ENCODE measurements at places on chromosomes 13 and 19. TPM values are rescaled to one million over a fixed set of nuclear protein-coding genes. Genes with fewer than 3 reads are reported as not detected.
A peak's percentile ranks its signal among the peaks of the same experiment; 100 is the strongest.

DNA sequence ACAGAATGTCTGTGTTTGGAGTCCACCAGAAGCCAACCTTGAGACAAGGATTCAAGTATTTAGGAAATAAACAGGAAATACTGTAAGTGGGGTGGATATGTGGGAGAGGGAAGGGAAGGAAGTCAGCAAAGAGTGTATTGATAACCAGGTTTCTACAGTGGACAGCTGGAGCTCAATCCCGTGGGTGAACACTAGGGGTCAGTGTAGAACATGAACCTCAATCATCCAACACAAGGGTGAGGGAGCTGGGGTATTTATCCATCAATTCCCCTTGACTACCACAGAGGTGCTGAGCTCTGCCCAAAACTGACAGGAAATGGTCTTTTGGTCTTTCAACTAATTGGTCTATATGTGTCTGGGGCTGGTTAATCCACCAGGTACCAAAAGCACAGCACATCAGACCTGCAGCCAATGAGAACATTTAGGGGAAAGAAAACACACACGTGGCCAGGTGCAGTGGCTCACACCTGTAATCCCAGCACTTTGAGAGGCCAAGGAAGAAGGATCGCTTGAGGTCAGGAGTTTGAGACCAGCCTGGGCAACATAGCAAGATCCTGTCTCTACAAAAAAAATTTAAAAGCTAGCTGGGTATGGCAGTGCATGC lies 5.6 kb upstream of the SYDE1 start:
- DNase-seq = peak; percentile 29

Gene TSKS
- total RNA-seq = 0.58 TPM

- DNase-seq = no peak
Measured at GRCh38 chr13:67577361-67577760, 347.2 kb upstream of the PCDH9 start.

DNA sequence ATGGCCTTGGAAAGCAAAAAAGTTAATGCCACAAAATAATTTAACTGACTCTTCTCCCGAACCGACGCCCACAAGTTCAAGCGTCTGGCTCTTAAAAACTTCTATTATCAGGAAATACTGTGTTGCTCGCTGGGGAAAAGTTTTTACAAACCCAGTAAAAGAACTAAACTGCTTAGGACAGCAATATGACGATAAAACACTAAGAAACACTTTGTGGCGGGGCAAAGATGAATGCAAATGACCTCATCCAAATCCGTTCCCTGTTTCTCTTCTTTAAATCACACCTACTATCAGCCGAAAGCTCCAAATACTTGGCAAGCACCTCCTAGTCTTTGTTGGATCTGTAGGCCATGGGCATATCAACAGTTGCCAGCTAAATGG lies 4.9 kb downstream of the SIGLEC11 start:
- DNase-seq = no peak

DNA sequence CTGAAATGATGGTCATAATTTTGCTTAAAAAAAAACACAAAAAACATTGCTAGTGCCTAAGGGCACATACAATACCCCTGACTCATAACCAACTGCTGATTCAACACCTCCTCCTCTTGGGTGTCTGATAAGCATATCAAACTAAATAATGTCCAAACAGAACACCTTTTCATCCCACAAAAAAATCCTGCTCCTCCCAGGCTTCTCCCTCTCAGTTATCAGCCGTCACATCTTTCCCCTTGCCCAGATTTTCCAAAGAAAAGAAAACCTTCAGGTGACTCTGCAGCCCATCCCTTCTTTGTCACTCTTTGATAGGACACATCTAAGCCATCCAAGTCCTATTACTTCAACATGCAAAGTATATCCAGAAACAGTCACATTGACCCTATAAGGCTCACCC lies 46.9 kb downstream of the ABCC4 start:
- no peak for DNase-seq

DNA sequence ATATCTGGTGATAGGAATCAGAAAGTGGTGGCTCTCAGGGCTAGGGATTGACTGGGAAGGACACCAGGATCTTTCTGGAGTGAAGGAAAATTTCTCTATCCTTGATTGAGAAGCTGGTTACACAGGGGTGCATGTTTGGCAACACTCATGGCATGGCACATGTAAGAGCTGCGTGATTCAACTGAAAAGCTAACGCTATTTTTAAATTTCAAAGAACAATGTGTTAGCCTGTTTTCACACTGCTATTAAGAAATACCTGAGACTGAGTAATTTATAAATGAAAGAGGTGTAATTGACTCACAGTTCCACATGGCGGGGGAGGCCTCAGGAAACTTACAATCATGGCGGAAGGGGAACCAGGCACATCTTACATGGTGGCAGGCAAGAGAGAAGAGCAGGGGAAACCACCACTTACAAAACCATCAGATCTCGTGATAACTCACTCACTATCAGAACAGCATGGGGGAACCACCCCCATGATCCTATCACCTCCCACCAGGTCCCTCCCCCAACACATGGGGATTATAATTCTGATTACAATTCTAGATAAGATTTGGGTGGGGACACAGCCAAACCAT lies 7.4 kb downstream of the SIGLEC8 start:
- no peak for DNase-seq

- no peak for DNase-seq
Measured at GRCh38 chr19:10245189-10245939, 6.7 kb upstream of the MRPL4 start.

- no peak for DNase-seq
Measured at GRCh38 chr13:71659404-71659803, 207.6 kb downstream of the DACH1 start.

Gene CEACAM3
- 0.78 TPM for total RNA-seq

DNA sequence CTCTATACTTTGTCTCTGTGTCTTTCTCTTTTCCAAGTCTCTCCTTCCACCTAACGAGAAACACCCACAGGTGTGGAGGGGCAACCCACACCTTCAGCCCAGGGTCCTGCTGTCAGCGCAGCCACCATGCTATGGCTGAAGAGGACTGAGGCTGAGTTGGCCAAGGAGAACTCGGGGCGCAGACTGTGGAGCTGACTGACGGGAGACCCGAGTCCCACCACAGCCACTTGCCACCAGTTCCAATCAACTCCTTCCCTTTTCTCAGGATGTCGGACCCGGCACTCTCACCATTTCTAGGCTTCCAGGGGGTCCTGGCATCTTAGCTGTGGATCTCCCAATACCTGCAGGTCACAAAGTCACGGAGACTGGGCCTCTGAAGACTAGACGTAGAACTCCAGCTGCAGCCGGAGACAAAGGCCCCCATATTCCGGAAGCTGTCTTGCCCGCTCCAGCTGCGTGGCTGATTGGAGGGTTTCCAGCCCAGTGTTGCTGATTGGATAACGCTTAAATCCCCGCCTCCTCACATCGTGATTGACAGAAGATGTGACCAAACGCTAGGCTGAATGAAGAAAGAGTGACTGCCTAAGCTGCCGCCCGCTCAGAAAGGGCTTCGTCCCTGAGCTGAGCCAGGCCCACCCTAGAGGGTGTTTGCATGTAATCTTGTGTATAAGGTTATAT lies 63.6 kb downstream of the ZNF429 start:
- peak; percentile 96 for DNase-seq

DNA sequence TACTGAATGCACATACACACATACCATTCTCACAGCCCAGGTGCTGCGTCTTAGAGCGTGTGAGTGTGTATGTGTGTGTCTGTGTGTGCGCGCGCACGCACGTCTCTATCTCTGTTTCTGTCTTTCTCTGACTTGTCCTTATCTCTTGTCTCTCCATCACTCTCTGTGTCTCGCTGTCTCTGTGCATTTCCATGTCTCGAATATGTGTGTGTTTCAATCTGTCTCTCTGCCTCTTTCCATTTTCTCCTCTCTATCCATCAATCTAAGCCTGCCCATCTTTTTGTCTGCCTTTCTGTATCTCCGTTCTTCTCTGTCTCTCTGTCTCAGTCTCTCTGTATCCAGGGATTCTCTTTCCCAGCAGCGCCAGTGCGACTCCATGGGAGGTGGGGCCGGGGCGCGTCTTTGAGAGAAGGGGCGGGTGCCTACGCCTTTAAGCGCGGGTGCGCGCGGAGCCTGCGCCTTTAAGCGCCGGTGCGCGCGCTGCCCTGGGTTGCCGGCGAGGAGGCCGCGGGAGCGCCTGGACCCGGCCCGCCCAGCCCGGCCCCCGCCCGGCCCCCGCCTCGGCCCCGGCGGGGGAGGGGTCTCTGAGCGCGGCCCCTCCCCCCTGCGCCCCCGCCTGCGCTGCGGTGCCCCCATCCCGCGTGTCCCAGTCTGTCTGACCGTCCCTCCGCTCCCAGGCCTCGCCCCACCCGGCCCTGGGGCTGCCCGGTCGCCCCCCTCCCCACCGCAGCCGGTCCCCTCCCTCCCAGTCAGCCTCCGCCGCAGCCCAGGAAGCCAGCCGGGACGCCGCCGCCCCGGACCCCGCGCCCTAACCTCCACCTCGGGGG lies at the start of gene LRFN3:
LRFN3 (plus strand) TSS at position 464 of the 827 bp plus-strand sequence. CDS start 3,052 bp downstream, outside the sequence.
- peak; percentile 57 for DNase-seq

Gene TEX29
- 0.92 TPM for total RNA-seq

All from mucosa of gallbladder (tissue), 1 donor.